ENCODE measurements at places on chromosomes 5 and 9.

- DNase-seq, result no peak
These were observed 3.3 kb downstream of the SGCD start for GRCh38 chr5:156330141-156330870.

GRCh38 chr9:89153232-89154017, 25.2 kb downstream of the SHC3 start:
- no peak for DNase-seq

DNA sequence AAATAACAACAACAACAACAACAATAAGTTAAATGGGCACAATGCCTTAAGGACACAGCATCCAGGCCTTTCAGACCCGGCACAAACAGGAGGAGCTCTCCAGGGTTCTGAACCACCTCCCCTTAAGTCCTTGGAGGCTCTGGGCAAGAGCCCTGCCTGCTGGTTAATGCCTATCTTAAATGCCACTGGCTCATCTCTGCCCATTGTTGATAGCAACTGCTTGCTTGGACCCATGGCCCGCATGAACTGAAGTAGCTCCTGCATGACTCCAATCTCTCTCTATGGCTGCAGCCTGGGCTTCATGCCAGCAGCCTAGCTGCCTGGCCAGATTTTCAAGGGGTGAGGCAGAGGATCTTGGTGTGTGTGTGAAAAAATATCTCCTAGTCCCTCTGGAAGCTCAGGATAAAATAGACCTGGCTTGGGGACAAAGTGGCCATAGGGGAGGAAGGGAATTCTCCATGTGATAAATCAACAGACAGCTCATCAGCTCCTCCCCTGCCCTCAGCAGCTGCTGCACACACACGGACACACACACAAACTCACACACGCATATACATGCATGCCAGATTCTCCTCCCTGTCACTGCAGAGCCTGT, 27.4 kb downstream of the FAM219A start:
- peak; percentile 73 for DNase-seq

DNA sequence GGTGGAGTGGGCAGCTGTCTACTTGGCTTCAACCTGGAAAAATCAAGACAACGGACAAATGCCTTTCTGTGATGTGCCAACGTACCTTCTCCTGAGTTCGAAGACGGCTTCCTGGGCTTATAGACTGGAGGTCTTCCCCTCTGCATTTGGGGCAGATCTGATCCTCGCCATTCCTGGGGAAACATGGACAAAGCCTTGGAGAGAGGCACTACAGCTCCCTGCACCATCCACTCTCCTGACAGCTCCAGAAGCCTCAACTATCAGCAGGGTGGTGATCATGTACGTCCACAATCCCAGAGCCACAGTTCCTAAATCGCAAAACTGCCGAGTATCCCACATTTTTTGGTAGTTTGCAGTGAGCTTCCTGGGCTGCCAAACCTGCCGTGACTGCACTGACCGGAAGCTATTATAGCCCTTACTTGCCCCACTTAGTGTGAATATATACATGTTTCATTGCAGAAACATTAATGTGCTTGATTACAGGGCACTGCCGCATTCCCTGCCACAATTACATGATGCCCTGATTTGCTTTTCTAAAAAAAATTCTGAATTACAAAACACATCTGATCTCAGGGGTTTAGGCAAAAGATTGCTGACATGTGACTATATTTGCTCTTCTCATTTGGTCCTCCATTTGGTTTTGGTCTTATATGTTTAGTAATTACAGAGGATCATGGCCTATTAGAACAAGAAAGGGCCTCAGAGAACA, 2.8 kb downstream of the TRAF1 start:
- DNase-seq, result no peak

GRCh38 chr5:114467171-114467570, 105.3 kb downstream of the KCNN2 start:
- no peak for DNase-seq

DNA sequence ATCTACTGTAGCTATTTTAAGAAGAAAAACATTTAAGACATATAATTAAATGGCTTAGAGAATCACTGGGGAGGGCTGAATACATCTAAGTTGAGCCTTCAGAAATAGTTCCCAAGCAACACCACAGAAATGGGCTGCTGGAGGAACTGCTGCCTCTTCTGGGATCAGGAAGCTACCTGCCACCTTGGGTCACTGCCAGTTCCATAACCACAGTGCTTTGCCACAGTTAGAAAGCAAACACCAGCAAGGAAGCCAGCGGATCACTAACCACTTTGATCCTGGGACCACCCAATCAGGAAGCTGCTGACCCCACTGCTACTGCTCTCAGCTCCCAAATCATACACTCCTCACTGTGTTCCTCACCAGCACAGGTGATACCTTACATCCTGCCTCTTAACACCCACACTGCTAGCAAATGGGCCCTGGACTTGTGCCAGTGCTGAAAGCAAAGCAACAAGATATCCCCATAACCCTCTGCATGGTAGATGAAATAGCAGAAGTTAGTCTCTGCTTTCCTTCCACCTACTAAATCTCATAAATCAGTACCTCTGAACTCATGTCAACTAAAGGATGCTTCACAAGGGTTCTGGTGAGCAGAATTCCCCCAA, 346.9 kb downstream of the DEPDC1B start:
- DNase-seq, result no peak

DNA sequence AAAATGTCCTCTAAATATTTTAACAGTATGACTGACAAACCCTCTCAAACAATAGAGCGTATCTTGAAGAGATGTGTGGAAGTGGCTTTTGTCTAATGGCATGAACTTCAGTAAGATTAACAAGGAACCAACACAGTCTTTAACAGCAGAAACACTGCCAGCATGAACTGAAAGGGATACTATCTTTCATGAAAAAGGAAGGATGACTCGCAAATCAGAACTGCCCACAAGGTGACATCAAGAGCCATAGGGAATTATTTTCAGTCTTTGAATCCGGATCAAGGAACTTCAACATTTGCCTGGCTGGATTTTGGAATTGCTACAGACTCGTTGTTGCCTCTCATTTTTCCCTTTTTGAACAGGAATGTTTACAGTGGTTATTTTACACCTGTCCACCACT, 5.1 kb upstream of the HEXB start:
- no peak for DNase-seq

DNA sequence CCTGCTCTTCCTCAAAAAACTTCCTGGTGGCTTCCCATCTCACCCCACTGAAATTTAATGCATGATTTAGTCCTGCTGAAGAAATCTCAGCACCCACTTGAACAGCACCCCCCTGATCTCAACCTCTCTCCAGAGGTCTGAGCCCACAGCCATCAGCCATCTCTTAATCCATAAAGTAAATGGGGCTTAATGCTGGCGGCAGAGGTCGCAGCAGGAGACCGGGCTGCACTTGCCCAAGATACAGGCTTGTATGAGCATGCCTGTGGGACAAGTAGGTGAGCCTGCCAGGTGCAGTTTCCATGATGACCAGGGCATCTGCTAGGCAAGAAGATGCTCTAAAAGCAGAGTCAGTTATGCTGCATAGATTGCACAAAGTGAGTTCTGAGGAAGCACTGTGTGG, 52.4 kb upstream of the CTXN3 start:
- DNase-seq, result no peak

DNA sequence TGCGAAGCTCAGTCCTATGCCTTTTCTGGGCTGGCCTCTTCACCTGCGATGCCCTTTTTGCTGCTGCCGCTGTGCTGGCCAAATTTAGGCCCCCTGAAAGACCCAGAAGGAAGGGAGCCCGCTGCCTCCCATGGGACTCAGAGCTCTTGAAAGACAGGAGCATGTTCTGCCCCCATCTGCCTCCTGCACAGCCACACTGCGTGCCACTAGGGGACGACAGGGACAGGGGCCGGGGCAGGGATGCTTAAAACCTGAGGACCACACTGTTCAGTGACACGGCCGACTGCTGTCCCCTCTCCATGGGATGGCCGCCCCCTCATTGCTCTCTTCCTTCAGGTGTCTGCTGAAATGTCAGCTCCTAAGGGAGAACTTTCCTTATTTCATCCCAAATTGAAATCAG, 132.4 kb downstream of the ADAMTS2 start:
- no peak for DNase-seq

DNA sequence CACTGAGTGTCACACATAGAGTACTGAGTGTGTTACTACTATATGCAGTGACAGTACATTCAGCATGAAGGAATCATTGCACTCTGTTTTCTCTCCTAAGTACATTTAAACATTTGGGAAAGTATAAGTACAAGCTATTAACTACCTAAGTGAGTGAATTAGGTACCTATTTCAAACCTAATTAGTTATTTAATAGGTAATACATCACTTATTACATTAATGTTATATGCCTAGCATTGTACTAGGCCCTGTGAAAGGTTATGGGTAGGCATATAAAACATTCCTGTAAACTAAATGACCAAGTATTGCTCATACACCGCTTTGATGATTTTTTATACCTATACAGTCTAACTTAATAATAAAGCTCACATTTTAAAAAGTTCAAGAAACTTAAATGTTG, 25.7 kb upstream of the PPP3R2 start:
- no peak for DNase-seq

- DNase-seq, result no peak
These were observed 5.1 kb downstream of the RNF14 start for GRCh38 chr5:141973871-141974595.

- no peak for DNase-seq
These were observed 144.5 kb downstream of the SEC61B start for GRCh38 chr9:99366621-99367020.

DNA sequence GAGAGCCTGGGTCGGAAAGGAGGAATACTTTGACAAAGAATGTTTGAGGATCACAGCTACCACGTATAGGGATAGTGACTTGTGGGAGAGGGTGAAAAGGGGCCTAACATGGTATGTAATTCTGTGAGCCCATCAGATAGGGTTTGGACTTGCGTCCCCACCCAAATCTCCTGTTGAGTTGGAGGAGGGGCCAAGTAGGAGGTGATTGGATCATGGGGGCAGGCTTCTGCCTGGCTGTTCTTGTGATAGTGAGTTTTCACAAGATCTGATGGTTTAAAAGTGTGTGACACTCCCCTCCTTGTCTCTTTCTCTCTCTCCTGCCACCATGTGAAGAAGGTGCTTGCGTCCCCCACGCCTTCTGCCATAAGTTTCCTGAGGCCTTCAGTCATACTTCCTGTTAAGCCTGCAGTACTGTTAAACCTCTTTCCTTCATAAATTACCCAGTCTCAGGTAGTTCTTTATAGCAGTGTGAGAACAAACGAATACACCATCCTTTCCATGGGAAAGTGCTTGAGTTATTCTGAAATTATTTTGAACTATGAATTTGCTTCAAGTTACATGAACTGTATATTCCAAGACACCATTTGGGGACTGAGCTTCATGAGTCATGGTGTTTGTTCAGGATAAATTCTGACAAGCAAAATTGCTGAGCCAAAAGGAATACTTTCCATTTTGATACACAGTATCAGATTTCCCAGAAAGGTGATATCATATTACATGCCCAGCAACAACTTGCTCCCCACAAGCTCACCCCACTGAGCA, 68.8 kb upstream of the SSBP2 start:
- DNase-seq, result no peak

- no peak for DNase-seq
These were observed 409.0 kb downstream of the SPOCK1 start for GRCh38 chr5:137090151-137090550.

DNA sequence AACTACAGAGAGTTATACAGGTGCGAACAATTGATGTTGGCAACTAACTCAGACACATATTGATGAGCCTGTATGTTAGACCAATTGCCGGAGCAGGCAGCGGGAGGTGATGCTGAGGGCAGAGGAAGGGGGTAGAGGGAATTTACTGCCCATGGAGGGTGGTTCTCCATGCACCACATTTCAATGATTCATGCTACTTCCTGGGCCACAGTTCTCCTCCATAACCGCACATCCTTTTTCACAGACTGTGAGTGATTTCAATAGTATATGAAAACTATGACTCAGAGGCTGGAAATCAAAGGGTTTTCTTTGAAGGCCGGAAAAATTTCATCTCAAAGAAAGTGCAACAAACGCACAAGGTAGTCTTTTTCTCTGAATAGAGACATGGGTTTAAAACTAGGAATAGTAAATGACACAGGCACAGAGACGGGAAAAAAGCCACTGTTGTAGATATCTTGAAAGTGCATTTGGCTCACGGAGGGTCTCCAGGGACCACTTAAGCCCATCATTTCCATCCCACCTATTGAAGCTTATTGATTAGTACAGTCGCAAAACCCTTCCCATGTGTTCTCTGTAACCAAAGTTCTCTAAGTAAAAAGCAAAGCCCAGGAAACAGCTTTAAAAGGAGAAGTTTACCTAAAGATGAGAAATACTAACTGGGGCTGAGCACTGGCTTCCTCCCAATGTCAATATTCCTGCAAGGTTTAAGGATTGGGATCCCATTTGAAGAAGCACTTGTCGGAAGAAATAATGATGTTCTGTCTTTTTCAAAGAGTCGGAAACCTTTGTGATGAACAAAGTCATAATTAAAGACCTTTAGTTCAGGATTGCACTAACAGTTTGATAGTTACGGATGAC, 28.0 kb upstream of the ADAM19 start:
- no peak for DNase-seq

- no peak for DNase-seq
These were observed 64.4 kb downstream of the AUH start for GRCh38 chr9:91297306-91297705.

DNA sequence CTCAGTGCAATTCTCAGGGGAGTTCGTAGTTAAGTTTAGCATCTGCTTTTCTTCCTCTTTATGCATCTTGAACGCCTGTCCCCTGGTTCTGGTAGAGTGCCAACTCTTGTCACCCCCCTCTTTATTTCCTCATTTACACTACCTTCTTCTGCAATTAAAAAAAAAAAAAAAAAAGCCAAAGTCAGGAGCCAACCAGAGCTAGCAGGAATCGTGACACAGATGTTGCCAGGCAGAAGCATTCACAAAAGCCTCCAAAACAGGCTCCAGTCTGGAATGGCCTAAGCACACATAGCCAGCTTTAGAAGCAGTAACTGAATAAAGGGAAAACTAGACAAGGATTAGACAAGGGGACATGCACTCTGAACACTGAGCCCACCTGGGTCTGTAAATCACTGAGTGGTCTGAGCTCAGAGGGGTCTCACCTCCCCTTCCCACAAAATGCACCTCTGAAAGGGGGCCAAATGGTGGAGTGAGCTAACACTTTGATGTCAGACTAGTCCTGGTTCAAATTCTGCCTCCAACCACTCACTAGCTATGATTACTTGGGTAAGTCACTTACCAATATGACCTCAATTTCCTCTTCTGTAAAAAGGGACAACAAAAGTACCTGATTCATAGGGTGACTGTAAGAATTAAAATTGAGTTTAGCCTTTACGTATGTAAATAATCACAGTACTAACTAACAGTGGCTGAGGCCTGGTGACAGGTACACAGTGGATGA, 2.0 kb downstream of the CD74 start:
- DNase-seq, result peak; percentile 77

GRCh38 chr9:123322273-123323195, 33.5 kb upstream of the CRB2 start:
- DNase-seq, result peak; percentile 65

DNA sequence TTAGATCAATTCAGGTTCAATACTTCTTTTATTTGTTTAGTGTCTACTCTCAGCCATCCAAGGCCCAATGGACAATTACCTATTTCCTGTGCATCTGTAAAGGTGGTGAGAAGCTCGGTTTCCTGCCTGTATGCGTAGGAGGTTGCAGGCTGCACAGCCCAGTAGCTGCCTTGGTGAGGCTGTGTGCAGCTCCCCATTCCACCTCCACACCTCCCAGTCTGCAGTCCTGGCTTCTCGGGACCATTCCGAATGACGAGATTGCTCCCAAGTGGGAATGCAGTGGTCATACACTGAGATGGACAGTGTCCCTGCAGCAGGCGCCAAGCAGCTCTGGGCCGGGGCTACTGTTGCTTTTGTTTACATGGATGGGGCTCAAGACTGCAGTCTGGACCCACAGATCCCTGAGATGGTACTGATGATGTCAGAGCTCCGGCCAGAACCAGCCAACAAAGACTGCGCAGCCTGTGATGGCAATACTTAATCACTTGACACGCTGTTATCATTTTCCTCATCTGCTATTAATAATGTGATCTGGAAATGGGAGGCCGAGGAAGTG, 206.1 kb upstream of the IRX1 start:
- peak; percentile 33 for DNase-seq

Measured in islet precursor cell (in vitro differentiated cells).